Karpas-422 (cell line): ENCODE measurements at places on chromosomes 2 and 18. TPM values are rescaled to one million over a fixed set of nuclear protein-coding genes. Genes with fewer than 3 reads are reported as not detected.

- DNase-seq = no peak
Observed at GRCh38 chr18:9417073-9417851, 58.1 kb upstream of the RALBP1 start.

DNA sequence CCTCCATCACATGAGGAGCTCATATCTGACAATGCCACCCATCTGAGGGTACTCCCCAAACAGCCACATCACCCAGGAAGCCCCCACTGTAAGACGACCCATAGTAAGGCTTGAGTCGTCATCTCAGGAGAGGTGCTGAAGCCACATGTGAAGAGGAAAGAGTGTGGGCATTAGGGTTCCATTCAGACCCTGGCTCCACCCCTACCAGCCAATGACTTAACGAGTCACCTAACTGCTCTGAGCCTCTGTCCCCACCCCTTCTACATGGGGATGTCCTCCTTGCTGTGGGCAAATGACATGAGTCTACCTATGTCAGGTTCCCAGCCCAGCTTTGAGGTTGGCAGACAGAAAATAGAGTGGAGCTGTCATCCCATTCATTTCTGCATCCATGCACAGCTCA lies 46.3 kb downstream of the C1QL2 start:
- no peak for DNase-seq

- DNase-seq = no peak
Observed at GRCh38 chr2:215982465-215982875, 30.9 kb downstream of the MREG start.

GRCh38 chr2:182283512-182283911 lies 143.3 kb downstream of the PDE1A start:
- no peak for DNase-seq

- no peak for DNase-seq
Observed at GRCh38 chr2:17879137-17879912, 858 bp downstream of the KCNS3 start.

ALK gene
- total RNA-seq = not detected in 2 replicates

ALPI gene
- total RNA-seq = not detected in 2 replicates

PLEKHH2 gene
- total RNA-seq = not detected in 2 replicates

APCDD1 gene
- not detected in 2 replicates for total RNA-seq

PDCD1 gene
- total RNA-seq = 0.07 TPM in 1 of 2 replicates, not detected in the other

ARHGEF33 gene
- total RNA-seq = 0.18 TPM in 1 of 2 replicates, not detected in the other
